ENCODE measurements at places on chromosomes 5 and 9. TPM values are rescaled to one million over a fixed set of nuclear protein-coding genes. Genes with fewer than 3 reads are reported as not detected.
A peak's percentile ranks its signal among the peaks of the same experiment; 100 is the strongest.

- no peak for DNase-seq
Measured at GRCh38 chr5:132979976-132980375, 16.5 kb upstream of the AFF4 start.

DNA sequence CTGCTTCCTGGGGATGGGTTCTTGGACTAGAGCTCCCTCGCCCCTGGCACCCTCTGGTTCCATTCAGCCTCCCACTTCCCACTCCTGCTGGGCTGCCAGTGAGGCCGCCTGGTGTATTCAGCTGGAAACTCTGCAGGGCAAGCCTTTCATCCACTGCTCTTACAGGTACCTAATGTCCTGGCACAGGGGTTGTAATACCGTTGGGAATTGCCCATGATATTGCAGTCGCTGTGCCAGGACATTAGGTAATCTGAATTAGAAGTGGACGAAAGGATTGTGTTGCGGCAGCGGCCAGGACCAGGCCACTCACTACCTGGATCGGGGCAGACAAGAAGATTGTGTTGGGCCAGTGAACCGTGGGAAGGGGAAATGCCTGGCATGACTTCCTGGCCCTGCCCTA lies 13.1 kb downstream of the TMOD1 start:
- no peak for DNase-seq

DNA sequence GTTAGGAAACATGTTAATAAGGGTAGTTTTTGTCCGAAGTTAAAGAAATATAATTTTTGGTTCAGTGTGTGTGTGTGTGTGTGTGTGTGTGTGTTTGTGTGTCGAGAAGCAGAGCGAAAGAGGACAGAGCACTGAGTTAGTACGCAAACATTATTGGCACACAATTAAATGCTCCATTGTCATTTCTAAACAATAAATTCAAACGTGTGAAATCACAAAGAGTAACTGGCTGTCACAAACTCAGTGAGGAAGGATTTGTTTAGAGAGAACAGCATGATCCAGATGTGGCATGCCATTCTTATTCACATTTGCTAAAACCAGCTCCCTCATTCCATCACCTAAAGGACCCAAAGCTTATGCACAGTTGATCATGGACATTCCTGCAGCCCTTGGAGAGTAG lies 970.8 kb downstream of the DTWD2 start:
- no peak for DNase-seq

DNA sequence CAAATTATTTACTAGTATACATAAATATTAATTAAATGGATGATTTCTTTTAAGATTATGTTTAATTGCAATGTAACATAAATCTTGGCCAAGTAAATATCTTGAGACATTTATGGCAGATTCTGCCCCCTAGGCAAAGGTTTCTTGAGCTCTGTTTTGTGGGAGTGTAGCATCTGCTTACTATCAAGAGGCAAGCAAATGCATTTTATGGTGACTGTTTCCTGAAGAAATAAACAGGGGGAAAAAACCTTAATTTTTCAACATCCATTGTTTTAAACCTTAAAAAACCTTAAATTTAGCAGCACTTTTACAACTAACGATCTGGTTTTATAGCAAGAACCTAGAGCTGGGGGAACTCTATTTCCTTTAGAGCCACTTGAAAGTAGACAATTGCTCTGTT lies 25.7 kb upstream of the FREM1 start:
- DNase-seq, result no peak

DNA sequence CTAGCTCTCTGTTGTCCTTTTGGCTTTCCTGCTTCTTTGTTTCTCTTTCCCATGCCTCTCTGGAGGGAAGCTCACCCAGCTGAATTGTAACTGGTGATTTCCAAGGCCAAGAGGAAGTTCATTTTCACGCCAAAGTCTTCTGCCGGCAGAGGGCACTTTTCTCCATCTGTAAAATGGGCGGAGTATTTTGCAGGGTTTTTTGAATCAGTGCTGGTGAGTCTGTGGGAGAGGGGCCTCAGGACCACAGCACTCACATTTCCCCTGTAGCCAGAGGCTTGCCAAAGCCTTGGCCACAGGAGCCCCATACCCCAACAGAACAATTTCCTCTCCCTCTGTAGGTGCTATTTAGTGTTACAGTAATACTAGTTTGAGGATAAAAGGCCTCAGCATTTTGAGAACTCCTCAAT lies 42.3 kb upstream of the MATR3 start:
- no peak for DNase-seq

GRCh38 chr5:34735491-34736426 lies 79.6 kb downstream of the RAI14 start:
- DNase-seq, result no peak

GRCh38 chr5:127741412-127741811 lies 38.2 kb downstream of the CCDC192 start:
- no peak for DNase-seq

GRCh38 chr5:181190711-181191525 lies 14.1 kb downstream of the TRIM7 start:
- DNase-seq, result peak; percentile 68

The ARHGEF28 gene
- 30.4 TPM for total RNA-seq

The PCDHGA6 gene
- 3.2 TPM for total RNA-seq

The CRB2 gene
- total RNA-seq, result not detected

The GABRG2 gene
- total RNA-seq, result not detected

The QRFP gene
- not detected for total RNA-seq
